ENCODE measurements at places on chromosomes 12 and 14.

GRCh38 chr12:10716277-10716676, 6.8 kb downstream of the YBX3 start:
- DNase-seq = no peak

- DNase-seq = peak; percentile 46
Observed at GRCh38 chr14:69818758-69819191, 21.7 kb upstream of the SLC10A1 start.

DNA sequence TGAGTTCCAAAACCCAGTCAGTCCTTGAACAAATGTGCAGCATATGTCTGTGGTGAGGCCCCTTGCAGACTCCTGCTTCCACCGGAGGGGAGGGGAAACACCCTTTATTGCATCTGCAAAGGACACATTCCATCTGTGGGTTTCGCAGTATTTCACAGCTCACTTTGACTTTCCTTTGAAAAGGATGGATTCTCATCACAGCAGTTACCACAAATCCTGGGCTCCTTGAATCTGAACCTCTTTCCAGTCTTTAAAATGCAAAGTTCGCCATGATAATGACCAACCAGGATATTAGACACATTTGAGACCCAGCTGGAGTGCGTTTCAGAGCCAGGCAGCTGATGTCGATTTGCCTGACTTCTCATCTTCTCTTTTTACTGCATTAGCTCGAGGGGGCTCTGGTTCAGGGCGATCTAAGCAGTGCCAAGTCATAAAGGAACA, 242.4 kb downstream of the SLC15A4 start:
- DNase-seq = no peak

DNA sequence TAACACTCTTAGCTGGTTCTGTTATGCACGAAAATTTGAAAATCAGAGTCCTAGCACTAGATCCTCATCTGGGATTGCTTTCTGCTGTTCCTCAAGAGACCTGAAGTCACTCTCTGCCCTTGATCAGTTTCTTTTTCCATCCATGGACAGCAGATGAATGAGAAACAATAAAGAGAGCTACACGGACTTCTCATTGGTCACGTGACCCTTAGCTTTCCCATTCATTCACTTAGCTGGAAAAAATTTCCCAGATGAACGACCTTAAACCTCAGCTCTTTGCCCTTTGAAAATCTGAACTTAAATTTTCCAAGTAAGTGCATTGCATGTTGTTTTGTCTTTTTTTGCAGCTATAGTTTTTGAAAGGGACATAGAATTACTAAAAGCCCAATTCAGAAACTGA, 27.2 kb upstream of the RGS6 start:
- DNase-seq = no peak

- DNase-seq = no peak
Observed at GRCh38 chr14:94494085-94494484, 15.2 kb downstream of the SERPINA12 start.

DNA sequence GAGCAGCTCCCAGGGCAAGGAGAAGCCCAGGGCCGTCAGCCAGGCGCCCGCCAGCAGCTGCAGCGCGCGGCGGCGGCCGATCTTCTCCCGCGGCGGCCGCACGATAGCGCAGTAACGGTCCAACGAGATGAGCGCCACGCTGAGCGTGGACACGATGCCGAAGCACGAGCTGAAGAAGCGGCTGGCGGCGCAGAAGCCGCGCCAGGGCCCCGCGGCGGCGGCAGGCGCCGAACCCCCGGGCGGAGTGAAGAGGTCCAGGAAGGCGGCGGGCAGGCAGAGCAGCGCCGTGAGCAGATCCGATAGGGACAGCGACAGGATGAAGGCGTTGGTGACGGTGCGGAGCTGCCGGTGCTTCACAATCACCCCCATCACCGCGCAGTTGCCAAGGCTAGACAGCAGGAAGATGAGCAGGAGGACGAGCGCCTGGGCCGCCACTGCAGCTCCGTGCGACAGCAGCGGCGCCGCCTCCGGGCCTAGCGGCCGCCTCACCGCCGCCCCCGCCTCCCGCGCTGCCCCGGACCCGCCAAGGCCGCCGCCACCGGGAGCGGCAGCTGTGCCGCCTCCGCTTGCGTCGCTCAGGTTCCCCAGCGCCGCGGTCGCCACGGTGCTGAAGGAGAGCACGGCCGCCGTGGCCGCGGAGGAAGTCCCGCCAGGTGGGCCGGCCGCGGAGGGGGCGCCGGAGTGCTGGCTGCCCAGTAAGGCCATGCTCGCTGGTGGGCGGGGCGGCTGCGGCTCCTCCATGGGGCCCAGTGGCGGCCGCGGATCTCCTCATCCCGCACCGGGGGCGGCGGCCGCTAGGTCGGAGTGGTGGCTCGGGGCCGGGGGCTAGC, 479 bp downstream of the GPR135 start:
- peak; percentile 9 for DNase-seq

DNA sequence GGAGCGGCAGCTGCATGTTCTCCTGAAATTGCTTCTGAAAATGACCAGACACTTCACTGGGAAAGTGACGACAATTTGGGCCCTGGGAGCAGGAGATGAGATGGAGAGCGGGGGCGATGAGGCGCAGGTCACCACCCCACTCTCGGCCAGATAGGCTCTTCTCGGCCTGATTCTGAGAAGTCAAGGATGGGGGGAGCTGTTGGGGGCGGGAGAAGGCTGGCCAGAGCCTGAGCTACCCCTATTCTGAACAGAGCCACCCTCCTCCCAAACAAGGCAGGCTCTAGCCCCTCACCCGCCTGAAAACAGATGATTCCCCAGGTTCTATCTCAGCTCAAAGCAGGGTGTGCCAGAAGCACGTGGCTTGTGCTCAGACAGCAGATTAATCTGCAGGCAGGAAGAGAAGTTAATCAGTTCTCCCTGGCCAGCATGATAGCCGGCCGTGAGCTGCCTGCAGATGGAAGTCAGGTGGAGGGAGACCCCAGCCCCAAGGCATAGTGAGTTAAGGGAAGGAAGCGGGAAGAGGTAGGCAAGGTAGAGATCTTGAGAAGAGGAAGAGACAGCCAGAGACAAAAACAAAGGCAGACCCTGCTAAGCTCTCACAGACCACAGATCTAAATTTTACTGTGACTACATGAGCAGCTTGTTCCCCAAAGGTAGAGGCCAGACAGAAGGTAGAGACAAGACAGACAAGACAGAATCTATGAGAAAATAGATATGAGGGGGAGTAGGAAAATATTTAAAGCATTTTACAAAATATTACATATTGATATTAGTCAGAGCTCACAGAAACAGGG, 10.9 kb upstream of the TAC3 start:
- no peak for DNase-seq

- DNase-seq = no peak
Observed at GRCh38 chr12:4814485-4814884, 94.3 kb downstream of the GALNT8 start.

GRCh38 chr14:66038618-66039017, 447.6 kb upstream of the CCDC196 start:
- no peak for DNase-seq
